ENCODE measurements at places on chromosomes 16 and 17. TPM values are rescaled to one million over a fixed set of nuclear protein-coding genes. Genes with fewer than 3 reads are reported as not detected.

Gene SLC5A11
- 0.50 TPM for total RNA-seq

Gene LPO
- not detected for total RNA-seq

Gene GRAPL
- not detected for total RNA-seq

Gene CETP
- total RNA-seq = not detected

Gene CD300LG
- not detected for total RNA-seq

Gene PLA2G10
- total RNA-seq = not detected

Gene CLDN7
- not detected for total RNA-seq

Gene TEX19
- 0.72 TPM for total RNA-seq

Gene GPR139
- total RNA-seq = not detected

Gene TLCD1
- total RNA-seq = 34.2 TPM

Gene BAIAP3
- total RNA-seq = 1.3 TPM

Gene PIK3R5
- not detected for total RNA-seq

Gene CLDN6
- total RNA-seq = 2.0 TPM

- no peak for DNase-seq
Measured at GRCh38 chr17:58756246-58757161, 850 bp downstream of the PPM1E start.

DNA sequence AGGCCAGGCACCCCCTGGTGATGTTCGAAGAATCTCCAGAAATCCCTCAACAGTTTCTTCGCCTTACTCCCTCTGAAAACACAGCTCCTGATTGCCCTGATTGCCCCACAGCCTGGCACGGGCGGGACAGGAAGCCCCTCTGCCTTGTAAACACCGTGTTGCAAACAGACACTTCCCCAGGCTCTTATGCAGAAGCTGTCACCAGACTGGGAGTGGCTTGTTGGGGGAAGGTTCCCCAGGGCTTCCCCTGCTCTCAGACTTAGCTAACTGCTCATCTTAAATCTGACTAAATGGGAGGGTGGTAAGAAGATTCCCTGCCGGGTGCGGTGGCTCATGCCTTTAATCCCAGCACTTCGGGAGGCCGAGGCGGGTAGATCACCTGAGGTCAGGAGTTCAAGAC, 11.2 kb downstream of the PIK3R5 start:
- no peak for DNase-seq

GRCh38 chr16:72922714-72923113, 125.2 kb downstream of the ZFHX3 start:
- no peak for DNase-seq

GRCh38 chr16:57966986-57967385, 3.9 kb downstream of the CNGB1 start:
- DNase-seq = no peak

DNA sequence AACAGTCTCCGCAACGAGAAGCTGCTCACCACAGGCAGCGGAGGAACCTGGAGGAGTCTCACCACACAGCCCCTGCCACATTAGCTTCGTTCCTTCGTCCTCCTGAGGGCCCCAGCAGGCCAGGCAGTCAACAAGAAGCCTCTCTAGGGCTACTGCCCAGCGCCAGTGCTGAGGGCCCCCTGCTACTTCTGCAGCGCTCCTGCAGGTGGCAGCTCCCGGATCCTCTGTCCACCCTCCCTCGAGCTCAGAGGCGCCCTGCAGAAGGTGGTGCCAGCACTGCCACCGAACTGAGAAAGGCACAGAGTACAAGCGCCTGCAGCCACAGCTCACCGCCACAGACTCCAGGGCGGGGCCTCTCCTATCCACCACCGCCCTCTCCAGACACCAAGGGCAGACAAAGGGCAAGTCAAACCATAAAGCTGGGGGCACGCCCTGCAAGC, 27.3 kb downstream of the KDM8 start:
- no peak for DNase-seq

GRCh38 chr16:87648236-87648635, 45.9 kb downstream of the JPH3 start:
- no peak for DNase-seq

GRCh38 chr16:85930301-85930700, 31.3 kb downstream of the IRF8 start:
- no peak for DNase-seq

- DNase-seq = no peak
Measured at GRCh38 chr17:57294629-57295501, 38.5 kb downstream of the MSI2 start.

GRCh38 chr17:60421273-60422161, 772 bp upstream of the CHCT1 start:
- no peak for DNase-seq

DNA sequence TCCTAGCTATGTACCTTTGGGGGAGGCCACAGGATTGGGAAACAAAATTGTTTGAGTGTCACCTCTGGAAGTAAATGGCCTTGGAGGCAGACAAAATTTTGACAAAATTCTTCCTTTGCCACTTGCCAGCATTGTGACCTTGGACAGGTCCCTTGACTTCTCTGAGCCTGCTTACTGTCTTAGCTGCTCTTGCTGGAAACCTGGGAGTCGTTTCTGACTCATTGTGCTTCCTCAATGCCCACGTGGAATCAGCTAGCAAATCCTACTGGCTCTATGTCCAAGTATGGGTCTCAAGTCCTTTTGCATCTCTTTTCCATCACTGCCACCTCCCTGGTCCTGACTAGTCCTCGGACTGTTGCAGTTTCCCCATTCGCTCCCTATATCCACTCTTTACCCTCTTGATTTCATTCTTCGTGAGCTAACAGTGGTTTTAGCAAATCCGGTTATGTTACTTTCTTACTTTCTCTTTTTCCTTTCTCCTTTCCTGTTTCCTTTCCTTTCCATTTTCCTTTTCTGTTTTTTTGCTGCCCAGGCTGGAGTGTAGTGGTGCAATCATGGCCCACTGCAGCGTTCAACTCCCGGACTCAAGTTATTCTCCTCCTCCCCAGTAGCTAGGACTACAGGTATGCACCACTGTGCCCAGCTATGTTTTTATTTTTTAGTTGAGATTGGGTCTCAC, 68.1 kb upstream of the LGALS9 start:
- no peak for DNase-seq

DNA sequence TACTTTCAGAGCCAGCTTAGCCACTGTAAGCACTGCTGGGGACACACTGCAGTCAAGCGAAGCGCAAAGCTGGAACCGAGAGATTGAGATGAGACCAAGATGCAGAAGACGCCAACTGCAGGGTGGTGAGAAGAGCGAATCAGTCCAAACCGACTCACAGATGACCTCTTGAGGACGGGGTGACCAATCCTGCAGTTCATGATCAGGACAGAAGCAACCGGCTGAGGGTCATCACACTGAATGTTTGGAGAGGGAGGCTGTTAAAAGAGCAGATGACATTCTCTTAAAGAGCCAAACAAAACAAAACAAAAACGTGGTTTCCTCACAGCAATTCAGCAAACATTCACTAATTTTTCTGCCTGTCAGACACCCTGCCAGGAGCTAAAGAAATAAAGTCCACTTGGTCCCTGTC, 8.5 kb downstream of the HASPIN start:
- no peak for DNase-seq

DNA sequence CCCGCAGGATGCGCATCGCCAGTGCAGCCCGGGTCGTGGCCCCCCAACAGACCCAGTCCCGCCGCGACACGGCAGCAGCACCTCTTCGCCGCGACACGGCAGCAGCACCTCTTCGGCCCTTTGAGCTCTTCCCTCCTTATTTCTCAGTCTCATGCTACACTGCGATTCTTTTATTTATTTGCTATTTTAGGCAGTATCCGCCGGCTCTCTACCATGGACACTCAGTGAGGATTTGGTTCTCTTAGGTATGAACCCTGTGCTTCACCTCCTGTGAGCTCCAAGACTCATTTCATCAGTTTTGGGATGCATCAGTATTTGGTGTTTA, 8.3 kb upstream of the MAP2K3 start:
- DNase-seq = no peak

DNA sequence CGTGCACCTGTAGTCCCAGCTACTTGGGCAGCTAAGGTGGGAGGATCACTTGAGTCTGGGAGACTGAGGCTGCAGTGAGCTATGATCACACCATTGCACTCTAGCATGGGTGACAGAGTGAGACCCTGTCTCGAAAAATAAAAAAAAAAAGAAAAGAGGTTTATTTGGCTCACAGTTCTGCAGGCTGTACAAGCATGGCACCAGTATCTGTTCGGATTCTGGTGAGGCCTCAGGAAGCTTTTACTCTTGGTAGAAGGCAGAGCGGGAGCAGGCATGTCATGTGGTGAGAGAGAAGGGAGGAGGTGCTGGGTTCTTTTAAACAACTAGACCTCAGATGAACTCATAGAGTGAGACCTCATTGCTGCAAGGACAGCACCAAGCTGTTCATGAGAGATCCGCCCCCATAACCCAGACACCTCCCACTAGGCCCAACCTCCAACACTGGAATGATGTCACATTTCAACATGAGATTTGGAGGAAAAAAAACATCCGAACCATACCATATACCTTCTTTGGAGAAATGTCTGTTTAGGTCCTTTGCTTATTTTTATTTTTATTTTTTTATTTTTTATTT, 10.3 kb upstream of the RMI2 start:
- no peak for DNase-seq

DNA sequence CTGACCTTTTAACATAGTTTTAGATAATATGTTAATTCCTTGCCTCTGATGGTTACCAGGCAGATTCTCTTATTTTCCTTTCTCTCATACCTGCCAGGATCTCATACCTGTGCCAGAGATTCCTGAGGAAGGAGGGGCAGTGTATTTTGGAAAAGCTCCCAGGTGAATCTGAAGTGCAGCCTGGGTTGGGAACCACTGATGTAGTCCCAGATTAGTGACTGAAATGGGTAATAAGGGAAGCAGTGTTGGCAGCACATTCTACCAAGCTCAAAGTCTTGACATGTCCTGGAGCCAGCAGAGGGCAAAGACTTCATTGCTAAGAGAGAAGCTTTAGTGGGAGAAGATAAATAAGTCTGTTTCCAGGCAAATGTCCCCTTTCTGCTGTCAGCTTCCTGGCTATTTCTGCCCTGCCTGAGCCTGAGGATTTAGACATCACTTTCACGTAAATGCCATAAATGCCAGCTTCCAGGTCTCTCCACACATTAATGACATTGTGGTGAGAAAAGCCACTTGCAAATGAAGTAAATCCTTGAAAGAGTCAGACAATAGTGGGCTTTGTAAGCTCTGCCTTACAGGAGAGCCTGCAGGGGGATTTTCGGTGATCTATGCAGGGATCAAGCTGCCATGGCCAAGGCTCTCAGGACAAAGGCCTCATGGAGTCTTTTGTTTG, 40.9 kb upstream of the C16orf78 start:
- DNase-seq = no peak

DNA sequence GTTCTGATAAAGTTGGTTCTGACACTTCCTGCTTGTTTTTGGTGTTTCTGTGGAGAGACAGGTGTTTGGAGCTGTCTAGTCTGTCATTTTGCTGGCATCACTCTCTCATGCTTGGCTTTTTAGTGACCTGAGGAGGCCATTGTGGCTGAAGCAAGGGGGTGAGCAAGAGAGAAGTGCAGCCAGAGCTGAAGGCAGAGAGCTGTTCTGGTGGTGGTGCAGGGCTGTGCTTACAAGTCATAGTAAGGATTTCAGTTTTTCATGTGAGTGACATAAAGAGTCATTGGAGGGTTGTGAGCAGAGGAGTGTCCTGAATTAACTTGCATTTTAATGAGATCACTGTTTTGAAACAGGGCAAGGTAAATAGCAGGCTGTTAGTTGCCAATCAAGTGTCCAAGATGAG, 97.5 kb downstream of the CHD9 start:
- DNase-seq = no peak

DNA sequence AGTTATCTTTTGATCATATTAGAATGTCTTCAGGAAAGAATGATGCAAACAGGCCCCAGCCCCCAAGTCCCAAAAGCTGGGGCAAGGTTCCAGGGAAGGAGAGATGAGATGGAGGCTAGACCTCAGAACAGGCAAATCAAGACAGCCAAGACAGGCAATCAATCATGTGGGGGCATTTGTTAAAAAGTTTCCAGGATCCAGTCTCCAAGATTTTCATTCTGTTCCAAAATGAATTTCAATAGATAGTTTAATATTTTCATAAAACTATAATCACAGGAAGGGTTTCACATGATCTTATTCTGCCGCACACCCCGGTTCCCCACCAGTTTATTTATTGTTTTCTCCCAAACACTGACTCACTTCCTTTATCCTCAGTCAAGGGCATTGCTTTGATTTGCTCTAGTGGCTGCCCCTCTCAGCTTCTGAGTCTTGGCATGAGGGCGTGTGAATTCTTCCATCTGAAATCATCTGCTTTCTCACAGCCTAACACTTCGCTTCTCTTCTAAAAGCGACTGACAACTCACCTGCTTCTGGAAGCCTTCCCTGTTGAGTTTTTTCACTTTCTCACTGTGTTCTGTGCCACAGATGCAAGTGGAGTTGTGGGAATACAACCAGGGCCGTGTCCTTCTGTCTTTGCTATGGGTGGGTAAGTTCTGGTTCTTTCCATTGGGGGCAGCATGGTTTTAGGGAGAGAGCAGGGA, 12.2 kb upstream of the TERF2 start:
- DNase-seq = peak; percentile 79

- DNase-seq = no peak
Measured at GRCh38 chr17:45087504-45087975, 26.4 kb downstream of the NMT1 start.

Measured in H4 (cell line).